Prostate gland (tissue), 2 donors: ENCODE measurements at places on chromosomes 4 and X. TPM values are rescaled to one million over a fixed set of nuclear protein-coding genes. Genes with fewer than 3 reads are reported as not detected.
A peak's percentile ranks its signal among the peaks of the same experiment; 100 is the strongest.

Gene USP17L27
- total RNA-seq, result not detected

Gene ASB9
- total RNA-seq, result 1.8 TPM

Gene TBX22
- total RNA-seq, result 46.5 TPM

Gene SPOCK3
- 18.1 TPM for total RNA-seq

Gene GLRA3
- 0.17 TPM for total RNA-seq

Gene MAGED1
- 138 TPM for total RNA-seq

Gene NWD2
- not detected for total RNA-seq

Gene SRP72
- 46.9 TPM for total RNA-seq

Gene CT45A3
- 12.0 TPM for total RNA-seq

Gene PHEX
- total RNA-seq, result 0.34 TPM

Gene RAB40A
- 24.7 TPM for total RNA-seq

Gene ARX
- 0.09 TPM for total RNA-seq

DNA sequence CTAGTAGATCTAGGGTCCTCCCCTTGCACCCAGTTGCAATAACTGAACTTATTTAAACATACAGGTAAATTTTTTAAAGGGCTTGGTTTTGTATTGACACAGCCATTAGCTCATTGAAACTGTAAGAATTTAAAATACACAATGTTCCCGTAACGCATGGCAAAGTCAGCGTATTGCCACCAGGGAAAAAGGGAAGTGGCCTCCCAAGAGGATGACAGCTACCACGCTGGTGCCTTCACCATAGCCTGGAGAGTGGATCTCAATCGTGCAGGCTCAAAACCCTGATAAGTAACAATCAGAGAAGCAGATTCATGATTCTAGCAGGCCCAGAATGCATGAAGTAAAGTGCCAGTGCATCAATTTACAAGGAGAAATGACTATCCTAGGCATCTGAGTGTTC lies 49.4 kb upstream of the RELL1 start:
- no peaks in the 10 kb centered on the region for H3K4me1 ChIP-seq
- H3K27ac ChIP-seq, result no peak overlapping the region

DNA sequence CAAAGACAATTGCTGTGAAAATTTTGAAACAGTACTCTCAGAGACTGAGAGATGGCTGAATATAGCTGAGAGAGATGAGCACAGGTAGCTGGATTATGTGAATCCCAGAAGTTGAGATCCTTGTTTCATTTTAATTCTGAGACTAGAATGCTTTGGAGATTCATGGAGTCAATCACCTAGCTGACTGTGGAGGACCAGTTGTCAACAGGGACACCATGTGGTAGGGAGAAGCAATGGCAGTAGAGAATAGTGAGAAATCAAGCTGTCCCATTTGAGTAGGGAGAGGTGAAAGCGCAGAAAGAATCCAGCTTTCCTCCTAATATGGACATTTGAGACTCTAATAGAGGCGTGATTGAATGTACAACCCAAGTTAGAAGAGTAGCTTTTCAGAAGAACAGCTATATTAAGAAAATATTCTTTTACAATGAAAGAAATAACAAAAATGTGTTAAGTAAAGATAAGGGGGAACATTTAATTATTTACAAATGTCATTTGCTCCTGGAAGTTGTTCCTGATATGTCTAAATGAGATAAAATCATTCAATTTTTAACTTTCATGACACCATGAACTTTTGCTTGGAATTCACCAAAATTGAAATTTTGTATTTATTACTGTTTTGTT lies 30.3 kb upstream of the GLRB start:
- H3K4me1 ChIP-seq, result no peaks in the 10 kb centered on the region
- H3K27ac ChIP-seq, result no peak overlapping the region
- H3K4me3 ChIP-seq, result no peak overlapping the region
- H3K27me3 ChIP-seq, result no peaks in the 10 kb centered on the region
- DNase-seq, result peak; percentile 22

DNA sequence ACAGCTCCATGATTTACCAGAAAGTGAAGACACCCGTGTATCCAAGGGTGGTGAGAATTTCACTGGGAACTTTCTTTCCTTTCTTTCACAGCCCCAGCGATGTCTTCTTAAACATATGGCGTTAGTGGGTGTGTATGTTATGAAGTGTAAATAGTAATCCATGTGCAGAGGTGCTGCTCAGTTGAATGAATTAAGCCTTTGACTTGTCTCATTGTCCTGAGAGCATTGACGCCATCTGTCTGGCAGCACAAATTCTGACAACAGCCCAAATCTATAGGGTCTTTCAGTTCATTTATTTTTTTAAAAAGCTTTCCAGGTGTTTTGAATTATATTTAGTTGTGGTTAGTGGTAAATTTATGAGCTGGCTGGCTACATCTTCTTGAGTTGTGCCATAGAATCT lies 69.4 kb downstream of the CLCN5 start:
- H3K36me3 ChIP-seq, result no peaks in the 10 kb centered on the region
- no peak overlapping the region for H3K27ac ChIP-seq
- H3K27me3 ChIP-seq, result no peaks in the 10 kb centered on the region
- H3K4me1 ChIP-seq, result no peaks in the 10 kb centered on the region

DNA sequence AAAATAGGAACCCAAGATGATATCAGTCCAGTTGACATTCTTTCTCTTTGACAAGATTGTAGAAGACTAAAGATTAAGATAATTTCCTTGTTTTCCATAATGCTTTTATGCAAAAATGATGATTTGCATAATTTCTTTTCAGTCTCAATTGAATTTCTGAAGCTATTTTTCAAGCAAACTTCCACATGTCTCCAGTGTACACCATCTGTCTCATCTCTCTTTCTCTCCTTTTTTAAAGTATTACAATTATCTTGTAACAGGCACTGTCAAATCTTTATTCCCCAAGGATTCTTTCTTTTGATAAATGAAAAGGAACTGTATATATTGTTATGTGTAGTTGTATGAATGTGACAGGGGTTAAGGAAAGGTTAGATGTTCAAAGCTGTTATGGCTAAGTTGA lies 7.9 kb upstream of the SH3RF1 start:
- no peak for DNase-seq
- H3K36me3 ChIP-seq, result no peaks in the 10 kb centered on the region

DNA sequence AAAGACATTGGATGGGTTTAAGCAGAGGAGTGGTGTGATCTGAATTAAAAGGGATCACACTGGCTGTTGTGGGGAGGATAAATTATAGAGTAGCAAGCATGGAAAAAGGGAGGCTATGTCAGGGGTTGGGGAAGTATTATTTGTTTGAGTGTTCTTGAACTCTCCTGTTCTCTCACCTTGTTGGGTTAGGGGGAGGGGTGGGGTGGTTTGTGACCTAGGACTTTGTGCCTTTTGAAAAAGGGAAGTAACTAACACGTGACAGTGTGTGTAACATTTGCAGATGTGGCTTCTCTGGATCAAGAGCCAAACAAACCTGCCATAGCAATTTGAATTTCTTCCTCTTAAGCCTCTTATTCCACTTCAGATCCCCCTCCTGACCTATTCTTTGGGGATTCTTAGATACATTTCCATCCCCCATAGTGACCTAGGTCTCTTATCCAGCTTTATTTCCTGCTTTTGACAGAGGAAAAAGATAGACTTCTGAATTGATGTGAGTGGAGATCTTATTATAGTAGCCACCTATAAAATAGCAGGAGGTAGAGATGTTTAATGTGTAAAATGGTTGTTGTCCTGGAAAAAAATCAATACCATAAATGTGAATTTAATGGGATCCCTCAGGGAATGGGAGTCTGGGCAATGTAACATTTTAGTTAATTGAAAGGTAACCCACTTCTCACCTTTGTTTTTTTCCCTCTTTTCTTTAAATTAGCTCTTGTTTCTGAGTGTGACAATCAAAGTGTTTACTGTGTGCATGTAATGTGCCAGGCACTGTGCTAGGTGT lies 120.4 kb downstream of the CT47B1 start:
- H3K4me3 ChIP-seq, result no peak overlapping the region
- no peaks in the 10 kb centered on the region for H3K36me3 ChIP-seq

DNA sequence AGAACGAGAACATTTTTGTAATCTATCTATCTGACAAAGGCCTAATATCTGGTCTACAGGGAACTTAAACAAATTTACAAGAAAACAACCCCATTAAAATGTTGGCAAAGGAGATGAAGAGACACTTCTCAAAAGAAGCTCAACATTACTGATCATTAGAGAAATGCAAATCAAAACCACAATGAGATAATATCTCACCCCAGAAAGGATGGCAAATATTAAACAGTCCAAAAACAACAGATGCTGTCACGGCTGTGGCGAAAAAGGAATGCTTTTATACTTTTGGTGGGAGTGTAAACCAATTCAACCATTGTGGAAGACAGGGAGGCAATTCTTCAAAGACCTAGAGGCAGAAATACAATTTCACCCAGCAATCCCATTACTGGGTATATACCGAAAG lies 2284.8 kb downstream of the ARAP2 start:
- H3K4me3 ChIP-seq, result no peak overlapping the region
- no peaks in the 10 kb centered on the region for H3K4me1 ChIP-seq
- DNase-seq, result no peak
- no peak overlapping the region for H3K27ac ChIP-seq

DNA sequence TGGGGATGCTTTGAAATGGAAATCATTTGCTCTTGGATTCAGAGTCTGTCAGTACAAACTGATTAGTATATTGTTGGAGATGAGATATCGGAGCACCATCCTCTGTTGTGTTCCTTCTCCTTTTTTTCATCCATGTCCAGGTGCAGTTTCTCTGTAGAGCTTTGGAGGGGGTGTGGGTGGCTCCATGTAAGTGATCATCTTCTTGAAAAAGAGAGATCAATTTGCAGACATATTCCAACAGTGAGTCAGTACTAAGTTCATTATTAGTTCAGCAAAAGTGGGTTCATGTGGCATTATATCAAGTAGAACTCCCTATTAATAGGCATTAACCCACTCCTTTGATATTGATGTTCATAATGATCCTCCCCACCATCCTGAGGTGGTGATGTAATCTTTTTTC lies 18.9 kb downstream of the FRAS1 start:
- DNase-seq, result no peak
- H3K4me3 ChIP-seq, result no peak overlapping the region
- no peak overlapping the region for H3K27ac ChIP-seq
- no peaks in the 10 kb centered on the region for H3K4me1 ChIP-seq

DNA sequence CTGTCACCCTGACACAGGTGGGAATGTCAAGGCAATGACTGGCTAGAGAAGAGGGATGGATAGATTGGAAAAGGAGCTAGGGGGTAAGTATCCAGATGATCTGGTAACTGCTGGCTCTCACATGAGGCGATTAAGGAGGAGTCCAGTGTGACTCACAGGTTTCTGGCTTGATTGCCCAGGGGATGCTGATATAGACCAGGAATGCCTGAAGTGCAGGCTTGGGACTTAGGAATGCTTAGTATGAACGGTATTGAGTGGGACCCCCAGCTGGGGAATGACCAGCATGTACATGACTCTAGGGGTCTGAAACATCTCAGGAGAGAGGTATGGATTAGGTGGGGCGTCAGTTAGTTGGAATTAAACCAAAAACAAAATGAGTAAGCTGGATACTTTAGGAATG lies 65.8 kb upstream of the PRPS1 start:
- no peaks in the 10 kb centered on the region for H3K4me1 ChIP-seq
- H3K27ac ChIP-seq, result no peak overlapping the region
- no peaks in the 10 kb centered on the region for H3K36me3 ChIP-seq
- no peak for DNase-seq
- no peak overlapping the region for H3K4me3 ChIP-seq

DNA sequence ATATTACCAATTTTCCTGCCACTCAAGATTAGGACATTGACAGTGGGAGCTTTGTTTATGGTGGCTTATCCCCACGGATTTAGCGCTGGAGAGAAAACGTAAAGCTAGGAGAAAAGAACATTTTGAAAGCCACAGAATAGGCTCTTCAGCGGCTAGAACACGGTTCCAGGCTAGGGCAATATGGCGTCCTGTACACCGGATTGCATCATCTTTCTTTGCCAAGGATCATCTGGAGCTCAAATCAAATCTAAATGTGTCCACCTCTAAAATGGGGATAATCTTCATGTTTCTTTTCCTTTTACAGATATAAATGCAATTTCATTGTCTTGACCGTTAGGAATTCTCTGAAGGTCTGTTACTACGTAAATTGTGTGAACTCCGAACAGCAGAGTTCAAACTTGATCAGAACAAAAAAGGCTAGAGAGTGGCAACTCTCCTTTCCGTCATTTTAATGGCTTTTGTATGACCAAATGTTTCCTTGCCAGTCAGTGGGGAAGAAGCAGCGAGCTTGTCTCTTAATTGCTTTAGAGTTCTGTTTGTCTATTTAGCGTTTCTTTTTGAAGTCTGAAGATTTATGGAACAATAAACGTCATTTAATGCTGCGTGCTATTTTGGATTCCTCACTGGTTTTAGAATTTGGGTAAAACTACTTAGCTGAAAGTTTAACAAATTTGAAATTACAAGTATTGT lies 2.6 kb upstream of the WWC2 start:
- no peaks in the 10 kb centered on the region for H3K36me3 ChIP-seq
- H3K4me1 ChIP-seq, result peaks cover 2% of the 10 kb centered on the region
- no peaks in the 10 kb centered on the region for H3K27me3 ChIP-seq
- DNase-seq, result no peak
- no peak overlapping the region for H3K4me3 ChIP-seq

DNA sequence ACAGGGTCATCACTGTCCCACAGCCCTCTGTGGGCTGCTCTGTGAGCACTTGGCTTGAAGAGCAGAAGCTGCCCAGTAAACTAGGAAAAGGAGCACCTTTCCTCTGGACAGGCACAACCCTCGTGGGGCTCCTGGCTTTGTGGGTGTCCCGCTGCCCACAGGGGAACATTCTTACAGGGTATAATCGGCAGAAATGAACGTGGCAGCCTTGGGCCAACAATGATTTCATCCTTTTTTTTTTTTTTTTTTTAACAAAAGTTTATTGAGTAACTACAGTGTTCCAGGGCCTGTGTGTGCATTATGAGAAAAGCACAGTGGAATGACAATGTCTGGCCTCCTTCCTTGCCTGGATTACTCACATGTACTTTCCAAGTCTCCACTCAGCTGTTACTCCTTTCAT lies 197.2 kb downstream of the PDGFC start:
- DNase-seq, result no peak
- H3K27me3 ChIP-seq, result no peaks in the 10 kb centered on the region
- H3K4me3 ChIP-seq, result no peak overlapping the region
- no peaks in the 10 kb centered on the region for H3K36me3 ChIP-seq

DNA sequence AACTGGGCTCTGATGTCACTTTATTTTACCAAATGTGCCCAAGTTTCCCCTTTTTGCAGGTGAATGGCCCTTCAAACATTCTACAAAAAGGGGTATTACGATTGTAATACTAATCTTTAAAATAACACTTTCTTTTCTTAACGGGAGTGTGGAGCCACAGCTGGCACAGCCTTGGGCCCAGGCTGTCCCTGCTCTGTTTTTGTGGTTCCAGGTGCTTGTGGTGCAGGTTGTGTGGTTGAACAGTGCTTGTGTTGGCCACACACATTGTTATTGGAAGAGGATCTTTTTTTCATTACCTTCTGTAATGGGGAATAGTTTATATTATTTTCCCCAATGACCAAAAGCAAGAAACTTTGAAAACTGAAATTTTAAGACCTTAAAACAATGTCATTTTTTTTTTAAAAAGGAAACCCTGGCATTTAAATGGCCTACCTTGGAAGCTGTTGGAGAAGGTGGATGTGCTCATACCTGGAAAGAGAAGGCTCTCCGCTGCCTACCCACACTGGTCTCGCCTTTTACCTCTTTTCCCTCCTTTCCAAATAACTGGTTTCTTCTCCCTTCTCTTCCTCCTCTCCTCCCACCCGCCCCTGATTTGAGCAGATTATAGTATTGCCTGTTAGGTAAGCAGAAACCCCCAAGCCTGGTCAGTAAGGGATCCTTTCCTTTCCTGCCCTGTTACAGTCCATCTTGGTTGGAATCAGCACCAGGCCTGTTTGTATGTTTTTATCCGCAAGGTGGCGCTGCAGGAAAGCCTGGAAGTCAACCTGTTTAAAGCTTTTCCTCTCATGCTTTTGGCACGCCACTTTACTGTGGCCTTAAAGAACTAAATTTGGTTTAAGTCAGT lies 28.6 kb downstream of the HADH start:
- H3K4me3 ChIP-seq, result no peak overlapping the region
- no peaks in the 10 kb centered on the region for H3K4me1 ChIP-seq
- H3K27me3 ChIP-seq, result no peaks in the 10 kb centered on the region
- DNase-seq, result peak; percentile 79
- H3K36me3 ChIP-seq, result no peaks in the 10 kb centered on the region
